ENCODE measurements at places on chromosomes 13 and 19.

DNA sequence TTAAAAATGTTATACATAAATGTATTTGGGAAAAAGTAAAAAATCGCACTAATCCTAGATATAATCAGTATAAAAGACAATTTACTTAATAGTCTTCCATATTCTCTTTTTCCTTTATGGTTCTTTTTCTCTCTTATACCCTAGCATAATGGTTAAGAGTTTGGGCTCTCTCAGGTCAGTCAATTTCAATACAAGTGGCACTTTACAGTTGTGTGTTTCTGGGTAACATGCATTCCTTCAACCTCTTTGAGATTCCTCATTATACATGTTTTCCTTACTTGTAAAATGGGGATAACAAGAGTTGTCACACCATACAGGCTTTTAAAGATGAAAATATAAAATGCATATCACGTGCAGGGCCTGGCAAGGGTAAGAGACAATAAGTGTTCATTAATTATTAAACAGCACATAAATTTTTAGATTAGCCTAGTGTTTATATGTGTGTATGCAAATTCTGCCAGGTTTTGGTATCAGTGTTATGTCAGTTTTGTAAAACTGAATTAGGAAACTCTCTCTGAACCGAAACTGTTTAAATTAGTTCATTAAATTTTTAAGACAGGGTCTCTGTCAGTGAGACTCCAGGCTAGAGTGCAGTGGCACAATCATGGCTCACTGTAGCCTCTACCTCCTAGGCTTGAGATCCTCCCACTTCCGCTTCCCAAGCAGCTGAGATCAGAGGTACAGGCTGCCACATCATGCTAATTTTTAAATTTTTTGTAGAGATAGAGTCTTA is 49.8 kb downstream of the ELF1 start:
- no peak for DNase-seq

- DNase-seq: peak; percentile 5
Measured at GRCh38 chr19:35673121-35673804, 6.9 kb downstream of the UPK1A start.

DNA sequence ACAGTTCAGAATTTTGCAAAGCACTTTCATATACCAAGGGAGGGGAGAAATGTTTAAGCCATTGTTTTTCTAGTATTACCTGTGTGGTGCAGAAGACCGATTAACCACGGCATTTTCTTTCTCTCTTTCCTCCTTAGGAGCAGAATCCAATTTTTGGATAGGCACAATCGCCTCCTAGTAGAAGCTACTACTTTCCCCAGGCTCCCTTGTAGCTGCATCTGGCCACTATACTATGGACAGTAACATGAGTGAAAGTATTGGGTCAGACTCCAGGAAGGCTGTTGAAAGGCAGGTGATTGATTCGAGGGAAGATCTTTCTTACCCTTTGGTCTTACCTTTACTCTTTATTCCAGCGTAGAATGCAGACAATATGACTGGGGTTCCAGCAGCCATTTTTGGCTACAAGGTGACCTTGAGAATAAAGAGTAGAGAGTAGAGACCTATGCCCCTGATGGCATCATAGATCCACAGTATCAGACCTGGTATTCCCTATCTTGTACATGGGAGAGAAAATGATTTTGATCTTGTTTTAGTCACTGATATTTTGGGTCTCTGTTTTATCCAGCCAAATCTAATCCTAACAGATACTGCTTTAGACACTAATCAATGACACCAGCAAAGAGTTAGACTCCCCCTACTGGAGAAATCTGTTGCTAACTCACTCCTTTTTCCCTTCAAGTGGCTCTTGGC is 77.0 kb downstream of the LRRC63 start:
- no peak for DNase-seq

DNA sequence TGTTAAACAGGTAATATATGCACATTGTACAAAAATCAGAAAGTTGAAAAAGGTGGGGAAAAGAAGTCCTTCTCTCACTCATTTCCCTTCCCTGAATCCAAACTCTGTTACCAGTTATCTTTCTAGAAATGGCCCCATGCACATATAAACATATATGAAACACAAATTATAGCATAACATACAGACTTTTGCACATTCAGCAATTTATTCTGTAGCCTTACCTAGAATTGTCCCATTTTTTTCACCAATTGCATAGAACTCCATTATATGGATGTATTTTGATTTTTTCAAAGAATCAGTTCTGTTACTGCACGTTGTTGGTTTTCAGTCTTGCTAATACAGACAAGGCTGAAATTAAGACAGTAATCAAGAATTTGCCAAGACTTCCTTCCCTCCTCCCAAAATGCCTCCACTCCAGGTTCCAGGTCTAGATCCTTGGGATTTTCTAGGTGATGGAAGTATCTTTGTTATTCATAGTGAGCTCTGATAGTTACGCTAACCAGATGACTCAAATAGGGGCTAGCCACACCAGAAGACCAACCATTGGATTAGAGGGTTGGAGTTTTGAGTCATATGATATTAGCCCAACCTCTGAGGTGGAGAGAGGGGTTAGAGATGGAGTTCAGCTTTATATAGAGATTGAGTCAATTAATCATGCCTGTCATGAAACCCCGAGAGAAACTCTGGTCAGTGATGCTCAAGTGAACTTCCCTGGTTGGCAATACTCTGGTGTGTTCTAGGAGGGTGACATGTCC is 30.7 kb downstream of the GPR180 start:
- no peak for DNase-seq

DNA sequence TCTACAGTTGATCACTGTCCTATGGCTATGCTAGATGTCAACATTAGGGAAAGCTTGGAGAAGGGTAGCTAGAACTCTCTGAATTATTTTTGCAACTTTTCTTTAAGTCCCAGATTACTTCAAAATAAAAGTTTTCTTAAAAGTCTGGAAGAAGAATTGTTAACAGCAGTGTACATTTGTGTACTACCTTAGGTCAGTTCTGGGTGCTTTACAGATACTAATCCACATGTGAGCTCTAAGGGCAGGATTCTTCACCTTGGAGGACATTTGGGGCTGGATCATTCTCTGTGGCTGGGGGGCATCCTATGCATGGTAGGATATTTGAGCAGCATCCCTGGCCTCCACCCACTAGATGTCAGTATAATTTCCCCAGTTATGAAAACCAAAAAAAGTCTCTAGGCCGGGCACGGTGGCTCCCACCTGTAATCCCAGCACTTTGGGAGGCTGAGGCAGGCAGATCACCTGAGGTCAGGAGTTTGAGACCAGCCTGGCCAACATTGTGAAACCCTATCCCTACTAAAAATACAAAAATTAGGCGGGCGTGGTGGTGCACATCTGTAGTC is 2.8 kb downstream of the BRME1 start:
- no peak for DNase-seq

DNA sequence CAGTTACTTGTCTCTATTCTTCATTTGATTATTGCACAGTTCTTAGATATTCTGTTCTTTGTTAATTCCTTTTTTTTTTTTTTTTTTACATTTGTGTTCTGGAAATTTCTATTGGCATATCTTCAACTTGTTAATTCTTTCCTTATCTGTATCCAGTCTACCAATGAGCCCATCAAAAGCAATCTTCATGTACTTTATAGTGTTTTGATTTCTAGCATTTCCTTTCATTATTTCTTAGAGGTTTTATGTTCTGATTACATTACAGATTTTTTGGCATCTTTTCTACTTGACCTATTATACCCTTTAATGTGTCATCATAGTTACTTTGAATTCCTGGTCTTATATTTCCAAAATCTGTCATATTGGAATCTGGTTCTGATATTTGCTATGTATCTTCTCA is 2194.8 kb downstream of the PCDH9 start:
- DNase-seq: no peak

DNA sequence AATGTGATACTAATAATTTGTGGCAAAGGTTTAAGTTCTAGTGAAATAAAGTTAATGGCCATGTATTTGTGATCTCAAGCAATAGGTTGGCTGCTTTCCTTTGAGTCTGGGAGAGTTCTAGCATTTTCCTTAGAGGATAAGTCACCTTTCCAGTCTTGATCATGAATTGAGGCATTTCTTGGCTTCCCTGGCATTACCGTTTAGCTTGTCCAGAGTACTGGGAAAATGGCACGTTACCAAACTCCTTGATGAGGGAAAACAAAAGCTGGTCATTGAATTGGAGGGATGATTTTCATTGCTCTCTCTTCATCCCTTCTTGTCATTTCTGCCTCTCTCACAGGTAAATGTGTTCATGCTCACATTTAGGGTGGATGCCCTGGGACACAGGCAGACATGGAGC is 34.0 kb upstream of the SPRY2 start:
- no peak for DNase-seq

DNA sequence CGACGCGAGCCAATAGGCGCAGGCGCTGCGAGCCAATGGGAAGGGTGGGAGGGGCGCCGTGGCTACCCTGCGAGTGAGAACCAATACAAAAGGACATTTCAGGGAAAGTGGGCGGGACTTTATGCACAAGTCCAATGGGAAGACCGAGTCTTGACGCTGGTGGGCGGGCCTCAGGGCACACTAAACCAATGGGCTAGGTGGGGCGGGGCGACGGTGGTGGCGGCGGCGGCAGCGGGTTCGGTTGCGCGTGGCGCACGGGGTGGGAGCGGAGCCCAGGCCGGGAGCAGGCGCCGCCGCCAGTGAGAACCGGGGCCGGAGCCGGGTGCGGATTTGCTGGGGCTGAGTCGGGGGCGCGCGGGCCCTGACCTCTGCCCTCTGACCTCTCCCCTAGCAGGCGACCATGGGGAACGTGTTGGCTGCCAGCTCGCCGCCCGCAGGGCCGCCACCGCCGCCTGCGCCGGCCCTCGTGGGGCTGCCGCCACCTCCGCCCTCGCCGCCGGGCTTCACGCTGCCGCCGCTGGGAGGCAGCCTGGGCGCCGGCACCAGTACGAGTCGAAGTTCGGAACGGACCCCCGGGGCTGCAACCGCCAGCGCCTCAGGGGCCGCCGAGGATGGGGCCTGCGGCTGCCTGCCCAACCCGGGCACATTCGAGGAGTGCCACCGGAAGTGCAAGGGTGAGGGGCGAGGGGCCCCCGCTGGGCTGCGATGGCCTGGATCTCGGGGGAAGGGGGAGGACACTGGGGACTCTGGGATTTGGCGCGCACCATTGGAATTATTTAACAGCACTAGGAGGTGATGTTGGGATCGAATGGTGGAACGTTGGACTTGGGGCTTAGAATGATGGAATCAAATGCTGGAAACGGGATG is at the start of gene TOMM40:
Gene TOMM40 (plus strand): TSS at position 239 of the 867 bp plus-strand sequence. CDS start 162 bp downstream, at position 401.
- DNase-seq: no peak

DNA sequence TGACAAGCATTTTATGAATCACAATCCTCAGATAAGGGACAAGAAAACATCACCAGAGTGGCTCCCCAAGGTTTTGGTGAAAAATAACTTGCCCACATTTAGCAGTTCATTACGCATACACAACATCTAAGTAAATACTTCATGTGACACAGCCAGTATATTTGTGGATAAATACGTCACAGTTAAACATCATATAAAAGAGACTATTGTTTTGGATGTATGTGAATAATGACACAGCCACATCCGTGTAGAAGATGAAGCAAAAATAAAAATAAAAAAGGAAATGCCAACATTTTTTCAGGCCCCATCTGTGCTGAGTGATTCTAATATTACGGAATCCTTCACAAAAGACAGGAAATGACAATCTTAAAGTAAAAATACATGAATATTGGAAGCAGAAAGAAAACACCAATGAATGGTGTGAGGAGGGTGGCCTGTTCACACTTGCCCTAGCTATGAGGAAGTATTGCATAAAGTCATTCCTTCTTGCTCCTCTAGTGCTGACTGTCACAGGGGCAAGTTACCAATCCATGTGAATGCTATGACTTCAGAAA is 457.1 kb downstream of the KLF12 start:
- no peak for DNase-seq

DNA sequence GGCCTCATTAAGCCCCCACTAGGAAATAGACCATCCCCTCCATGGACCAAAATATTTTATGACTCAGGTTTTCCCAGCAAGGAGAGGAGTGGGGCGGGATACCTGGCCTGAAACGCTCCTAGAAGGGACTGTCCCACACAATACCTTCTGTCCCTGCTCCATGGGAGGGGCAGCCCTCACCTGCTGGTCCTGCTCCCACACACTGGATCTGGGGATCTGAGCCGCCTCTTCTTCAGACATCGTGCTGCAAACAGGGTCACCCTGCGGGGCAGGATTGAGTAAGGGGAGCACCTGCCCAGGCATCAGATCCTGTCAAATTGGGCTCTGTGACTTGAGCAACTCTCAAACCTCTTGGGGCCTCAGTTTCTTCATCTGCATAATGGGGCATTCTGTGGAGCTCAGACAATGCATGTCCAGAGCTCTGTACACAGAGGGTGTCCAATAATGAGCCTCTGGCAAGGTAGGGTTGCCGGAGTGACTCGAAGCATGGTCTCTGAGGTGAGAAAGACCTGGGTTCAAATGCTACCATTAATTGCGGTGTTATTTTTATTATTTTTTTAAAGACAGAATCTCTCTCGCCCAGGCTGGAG is 1.1 kb downstream of the PLIN5 start:
- no peak for DNase-seq

- no peak for DNase-seq
Measured at GRCh38 chr13:19810151-19810550, 27.4 kb upstream of the PSPC1 start.

DNA sequence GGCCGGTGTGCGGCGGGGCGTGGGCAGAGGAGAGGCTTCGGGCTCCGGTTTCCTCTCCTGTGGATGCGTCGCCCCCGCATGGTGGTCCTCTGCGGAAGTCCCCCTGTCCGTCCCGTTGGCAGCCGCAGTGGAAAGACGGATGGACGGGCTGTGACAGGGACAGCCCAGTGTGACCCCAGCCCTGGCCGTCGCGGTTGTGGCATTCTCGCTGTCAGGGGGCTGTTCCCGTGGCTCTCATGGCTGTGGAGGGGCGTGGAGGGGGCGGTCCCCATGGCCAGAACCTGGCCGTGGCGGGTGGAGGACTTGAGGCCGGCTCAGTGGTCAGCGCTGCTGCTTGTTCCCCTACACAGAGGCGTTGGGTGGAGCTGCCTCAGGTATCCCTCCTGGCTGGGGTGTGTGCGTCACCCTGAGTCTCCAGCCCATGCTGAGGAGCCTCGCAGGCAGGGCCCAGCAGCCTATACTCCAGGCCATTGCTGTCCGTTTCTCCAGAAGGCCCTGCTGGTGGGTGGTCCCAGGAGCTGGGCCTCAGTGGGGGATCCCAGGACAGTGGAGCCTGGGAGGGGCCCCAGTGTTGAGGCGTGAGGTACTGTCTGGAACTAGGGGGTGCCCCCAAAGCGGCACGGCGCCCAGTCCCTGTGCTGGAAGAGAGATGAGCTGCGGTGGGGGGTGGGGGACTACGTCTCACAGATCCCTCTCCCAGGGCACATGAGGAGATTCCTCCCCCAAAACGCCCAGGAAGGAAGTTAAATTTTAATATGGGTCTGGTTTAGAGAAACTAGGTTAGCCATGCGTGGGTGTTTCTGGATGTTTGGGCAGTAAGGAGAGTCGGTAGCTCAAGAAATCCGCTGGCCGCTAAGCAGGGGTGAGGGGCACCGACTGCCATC is 20.3 kb downstream of the CSNK1G2 start:
- no peak for DNase-seq

All from AG09309 (cell line).